Panc1 (cell line): ENCODE measurements at places on chromosomes 2 and 18.

DNA sequence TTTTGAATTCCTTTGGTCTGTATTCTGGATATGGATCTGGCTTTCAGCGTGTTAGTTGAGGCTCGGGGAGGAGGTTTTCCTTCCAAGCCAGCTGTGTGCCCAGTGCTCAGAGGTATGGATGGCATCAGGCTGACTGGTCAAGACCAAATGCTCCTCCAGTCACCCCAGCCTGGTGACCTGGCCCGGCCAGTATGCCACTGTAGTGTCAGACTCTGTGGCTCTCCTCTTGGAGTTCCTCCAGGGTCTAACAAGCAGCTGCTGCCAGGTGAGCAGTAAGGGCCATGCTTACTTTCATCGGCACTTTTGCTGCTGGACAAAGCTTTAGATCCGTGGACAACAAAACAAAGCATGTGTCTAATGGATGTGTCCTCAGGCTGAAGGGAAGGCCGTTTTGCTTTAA is 44.1 kb downstream of the CABLES1 start:
- no peak for DNase-seq

DNA sequence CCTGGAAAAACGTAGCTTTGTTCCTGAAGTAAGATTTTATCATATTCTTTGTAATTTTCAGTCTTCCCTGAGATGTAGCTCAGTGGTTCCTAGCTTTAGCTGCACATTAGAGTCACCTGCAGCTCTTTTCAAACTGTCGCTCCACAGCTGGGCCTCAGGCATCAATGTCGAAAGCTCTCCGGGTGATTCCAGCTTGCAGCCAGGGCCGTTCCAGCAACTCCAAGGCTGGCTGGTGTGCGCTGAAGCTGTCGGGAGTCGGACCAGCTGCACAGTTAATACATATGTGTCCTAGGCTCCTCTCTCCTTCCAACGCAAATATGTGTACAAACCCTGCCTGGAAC is 609 bp upstream of the ZNF2 start:
- no peak for DNase-seq

GRCh38 chr2:229971298-229971790 is 49.0 kb downstream of the FBXO36 start:
- no peak for DNase-seq

DNA sequence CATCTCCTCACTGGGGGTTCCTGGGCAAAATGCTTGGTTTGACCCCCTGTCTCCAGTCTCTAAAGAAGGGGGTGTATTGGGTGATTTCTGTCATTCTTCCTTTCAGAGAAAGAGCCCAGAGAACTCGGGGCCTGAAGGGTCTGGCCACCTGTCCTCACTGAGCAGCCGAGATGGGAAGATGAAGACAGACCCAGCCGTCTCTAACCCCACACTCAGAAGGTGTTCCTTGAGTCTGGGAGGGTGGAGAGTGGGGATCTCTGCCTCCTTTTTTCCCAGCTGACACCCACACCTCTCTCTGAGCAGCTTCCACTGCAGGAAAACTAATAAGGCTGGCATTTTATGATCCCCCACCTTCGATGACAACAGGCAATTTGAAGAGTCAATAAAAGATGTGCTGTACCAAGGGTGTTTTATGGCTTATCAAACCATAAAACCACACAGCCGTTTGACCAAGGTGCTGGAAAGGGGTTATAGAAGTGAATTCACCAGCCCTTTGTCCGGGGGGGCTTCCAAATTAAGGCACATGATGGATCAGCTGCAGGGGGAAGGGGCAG is 213.8 kb downstream of the SMAD2 start:
- no peak for DNase-seq

DNA sequence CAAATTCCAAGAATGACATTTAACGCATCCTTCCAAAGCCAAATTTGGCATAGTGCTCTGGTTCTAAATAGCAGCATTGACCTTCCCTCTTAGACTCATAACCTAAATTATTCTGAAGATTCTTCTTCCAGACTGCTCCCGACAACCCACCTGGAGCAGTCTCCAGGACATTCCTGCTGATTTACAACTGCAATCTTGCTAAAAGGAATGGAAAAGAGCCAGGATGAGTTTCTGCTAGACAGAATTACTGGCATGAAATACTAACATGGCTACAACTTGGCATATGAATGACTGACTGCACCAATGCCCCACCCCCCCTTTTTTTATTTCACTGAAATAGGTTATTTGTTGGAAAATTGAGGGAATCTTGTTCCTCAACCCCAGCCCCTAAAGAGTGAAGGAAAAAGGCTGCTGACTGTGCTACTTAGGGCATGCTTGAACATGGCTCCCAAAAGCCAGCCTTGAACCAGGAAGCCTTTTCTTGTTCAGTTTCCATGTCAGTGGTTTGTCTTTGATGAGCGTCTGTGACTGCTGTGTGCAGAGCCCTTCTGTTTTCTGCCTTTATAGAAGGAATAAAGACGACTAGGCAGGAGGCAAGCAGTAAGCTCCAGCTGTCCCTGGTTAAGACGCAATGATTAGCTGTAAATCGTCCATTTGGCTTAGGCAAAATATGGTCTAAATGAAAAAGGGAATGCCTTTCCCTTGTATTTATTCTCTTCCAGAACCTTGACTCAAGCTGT is 47.4 kb upstream of the ITGB6 start:
- no peak for DNase-seq

DNA sequence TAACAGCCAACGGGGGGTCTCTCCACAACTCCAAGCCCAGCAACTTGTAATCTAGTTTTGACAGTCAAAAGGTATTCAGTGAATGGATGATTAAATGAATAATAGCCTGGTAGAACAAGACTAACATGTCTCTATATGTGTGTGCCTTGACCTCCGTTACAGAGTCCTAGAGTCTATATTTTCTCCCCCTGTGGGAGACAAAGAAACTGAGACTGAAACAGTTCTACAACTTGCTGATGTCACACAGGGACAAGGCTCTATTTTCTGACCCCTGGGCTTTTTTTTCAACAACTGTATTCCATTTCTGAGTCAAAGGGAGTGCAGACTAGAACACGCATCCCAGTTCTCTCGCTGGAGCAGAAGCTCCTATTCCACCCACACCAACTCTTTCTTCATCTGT is 223.6 kb upstream of the AGAP1 start:
- no peak for DNase-seq

GRCh38 chr18:3704556-3705344 is 254.8 kb downstream of the TGIF1 start:
- no peak for DNase-seq

DNA sequence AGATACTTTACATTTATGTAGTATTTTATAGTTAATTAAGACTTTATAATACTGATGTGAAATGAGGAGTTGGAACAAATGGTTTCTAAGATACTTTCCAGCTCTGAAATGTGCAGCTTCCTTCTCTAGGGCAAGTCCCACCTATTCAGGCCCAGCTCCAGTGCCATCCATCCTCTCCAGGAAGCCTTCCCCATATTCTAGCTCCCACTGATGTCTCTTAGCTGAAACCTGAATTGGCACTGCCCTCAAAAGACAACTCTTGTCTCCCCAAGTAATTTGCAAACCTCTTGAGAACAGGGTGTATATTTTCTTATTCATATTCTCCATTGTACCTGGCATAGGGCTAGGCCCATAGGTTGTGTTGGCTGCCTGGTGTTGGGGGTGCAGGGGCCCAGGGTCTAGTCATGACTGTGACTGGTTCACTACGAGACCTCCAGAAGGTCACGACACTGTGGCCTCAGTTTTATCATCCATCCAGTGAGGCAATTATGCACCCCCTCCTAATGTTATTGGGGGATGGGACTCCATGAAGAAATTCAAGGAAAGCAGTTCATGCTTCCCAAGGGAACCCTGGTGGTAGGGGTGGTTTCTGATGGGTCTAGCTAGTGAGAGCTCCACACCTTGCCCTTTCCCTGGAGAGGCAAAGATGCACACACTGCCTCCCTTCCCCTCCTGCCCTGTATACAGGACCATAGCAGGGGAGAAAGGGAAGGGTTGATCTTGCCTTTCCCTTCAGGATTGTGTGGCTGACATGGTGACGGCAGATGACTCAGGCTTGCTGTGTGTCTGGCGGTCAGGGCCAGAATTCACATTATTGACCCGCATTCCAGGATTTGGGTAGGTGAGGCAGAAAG is 2.8 kb downstream of the WDR54 start:
- no peak for DNase-seq

DNA sequence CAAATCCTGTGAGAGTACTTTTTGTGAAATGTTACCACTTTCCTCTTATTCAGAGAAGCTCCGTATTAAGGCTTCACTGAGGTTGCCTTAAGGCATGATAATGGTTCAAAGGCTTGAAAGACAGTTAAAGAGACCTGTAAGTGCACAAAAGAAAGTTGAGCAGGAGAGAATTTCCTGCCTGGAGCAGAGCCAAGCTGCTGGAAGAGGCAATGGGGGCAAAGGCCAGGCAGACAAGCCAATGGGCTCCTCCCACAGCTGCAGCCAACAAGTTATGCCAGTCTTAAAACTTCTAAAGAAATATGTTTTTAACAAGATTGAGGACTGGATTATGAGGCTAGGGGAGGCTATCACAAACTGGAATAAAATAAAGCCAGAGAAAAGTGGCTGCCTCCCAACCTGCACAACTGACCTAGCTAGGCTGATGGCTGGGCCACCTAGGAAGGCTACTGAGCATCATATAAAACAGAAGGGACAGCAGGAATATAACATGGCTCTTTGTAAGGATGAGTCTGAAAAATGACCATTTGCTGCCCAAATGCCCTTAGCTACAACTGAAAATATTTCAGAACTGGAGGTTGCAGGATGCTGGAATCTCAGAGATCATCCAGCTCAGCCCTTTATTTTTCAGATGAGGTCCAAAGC is 2.1 kb downstream of the IL1B start:
- no peak for DNase-seq

GRCh38 chr2:177201919-177202346 is 10.7 kb upstream of the HNRNPA3 start:
- no peak for DNase-seq

GRCh38 chr2:151523850-151524249 is 114.1 kb downstream of the RIF1 start:
- DNase-seq = no peak

- no peak for DNase-seq
These were observed 875 bp downstream of the FASTKD1 start for GRCh38 chr2:169572821-169573159.

DNA sequence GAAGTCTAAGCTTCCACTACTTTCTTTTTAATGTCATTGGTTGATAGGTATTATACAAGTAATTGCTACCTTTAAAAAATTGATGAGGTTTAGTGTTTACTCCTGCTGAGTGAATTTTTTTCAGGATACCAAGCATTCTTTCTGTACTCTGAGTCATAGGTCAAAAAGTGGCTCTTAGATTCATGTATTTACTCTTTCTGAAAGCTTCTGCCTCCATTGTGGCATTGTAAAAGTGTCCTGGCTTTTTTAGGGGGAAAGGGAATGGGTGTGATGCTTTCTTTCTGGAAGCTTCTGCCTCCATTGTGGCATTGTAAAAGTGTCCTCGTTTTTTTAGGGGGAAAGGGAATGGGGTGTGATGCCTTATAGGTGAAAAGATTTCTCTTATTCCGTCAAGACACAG is 286.5 kb downstream of the LPIN1 start:
- no peak for DNase-seq

GRCh38 chr2:140947236-140947635 is 1183.6 kb downstream of the LRP1B start:
- no peak for DNase-seq

GRCh38 chr2:238243496-238244076 is 3.7 kb upstream of the HES6 start:
- no peak for DNase-seq

- no peak for DNase-seq
These were observed 164.9 kb downstream of the L3MBTL4 start for GRCh38 chr18:6249788-6250187.

DNA sequence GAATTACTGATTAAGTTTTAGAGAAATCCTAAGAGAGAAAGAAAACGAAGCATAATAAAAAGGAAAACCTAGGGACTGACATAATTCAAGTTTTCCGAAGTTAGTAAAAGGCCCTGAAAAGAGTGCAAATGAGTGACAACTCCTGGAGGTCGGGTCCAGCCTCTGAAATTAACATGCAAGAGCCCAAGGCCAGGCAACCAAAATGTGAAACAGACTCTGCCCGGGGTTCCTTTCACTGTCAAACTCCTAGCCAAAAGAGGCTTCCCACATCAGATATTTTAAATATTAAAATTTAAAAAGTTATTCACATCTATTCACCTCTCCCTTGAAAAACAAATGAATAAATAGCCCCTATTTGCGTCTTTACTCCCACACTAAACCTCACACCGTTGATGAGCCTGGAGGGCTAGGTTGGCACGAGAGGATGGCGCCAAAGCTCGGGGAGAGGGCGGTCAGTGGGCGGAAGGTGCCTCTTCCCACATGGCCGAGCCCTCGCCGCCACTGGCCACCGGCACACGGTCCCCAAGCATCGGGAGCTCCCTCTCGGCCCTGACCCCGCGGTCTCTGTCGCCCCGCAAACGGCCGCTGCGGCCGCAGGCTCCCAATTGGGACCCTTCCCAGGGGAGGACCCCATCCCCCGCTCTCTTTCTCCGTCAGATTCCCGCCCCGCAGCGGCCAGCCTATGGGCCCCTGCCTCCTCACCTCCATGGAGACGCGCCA is 630 bp downstream of the PPM1G start:
- no peak for DNase-seq

- no peak for DNase-seq
These were observed 84.5 kb downstream of the COL5A2 start for GRCh38 chr2:189095101-189095500.

DNA sequence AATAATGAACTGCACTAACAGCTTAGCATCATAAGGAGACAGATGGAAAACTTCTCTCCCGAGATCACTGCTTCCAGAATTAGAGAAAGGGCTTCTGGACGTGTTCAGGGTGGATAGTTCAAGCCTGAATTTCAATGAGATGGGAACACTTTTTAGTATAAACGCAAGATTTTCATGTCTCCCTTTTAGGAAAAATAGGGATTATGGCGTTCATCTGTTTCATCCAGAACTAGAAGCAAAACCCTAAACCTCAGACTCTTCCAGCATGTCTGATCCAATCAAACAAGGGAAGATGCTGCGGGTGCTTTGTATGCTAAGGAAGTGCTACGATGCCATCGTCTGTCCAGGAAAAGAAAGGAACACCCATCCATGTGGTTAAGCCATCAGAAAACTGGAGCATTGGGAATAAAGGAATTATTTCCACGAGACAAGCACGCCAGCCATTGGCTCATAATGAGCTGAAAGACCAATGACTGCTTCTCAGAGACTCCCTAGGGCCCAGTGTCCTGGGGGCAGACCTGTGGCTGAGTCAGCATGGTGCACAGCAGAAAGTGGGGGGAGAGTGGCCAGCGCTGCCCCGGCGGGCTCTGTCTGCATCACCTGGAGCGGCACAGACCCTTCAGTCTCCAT is 65.9 kb upstream of the AFF3 start:
- no peak for DNase-seq

GRCh38 chr2:166766220-166766619 is 122.1 kb upstream of the XIRP2 start:
- no peak for DNase-seq

- no peak for DNase-seq
These were observed 48.1 kb upstream of the HPCAL1 start for GRCh38 chr2:10254373-10255188.

GRCh38 chr2:108199726-108200125 is 40.0 kb upstream of the SULT1C3 start:
- no peak for DNase-seq

GRCh38 chr2:167697194-167697593 is 550.2 kb downstream of the STK39 start:
- DNase-seq = no peak

- no peak for DNase-seq
These were observed 209.2 kb downstream of the ICOS start for GRCh38 chr2:204145791-204146190.

GRCh38 chr18:23033056-23033455 is 99.9 kb downstream of the RBBP8 start:
- no peak for DNase-seq

- no peak for DNase-seq
These were observed 673.8 kb upstream of the FANCL start for GRCh38 chr2:58914733-58915505.

- DNase-seq = no peak
These were observed 258.3 kb upstream of the CXCR4 start for GRCh38 chr2:136376211-136376610.
